ENCODE measurements at places on chromosomes 2 and 18. TPM values are rescaled to one million over a fixed set of nuclear protein-coding genes. Genes with fewer than 3 reads are reported as not detected.

ZNF396 gene
- 3.3 TPM for total RNA-seq

SLC66A2 gene
- 35.8 TPM for total RNA-seq

FBXO41 gene
- total RNA-seq: 0.29 TPM

SLC20A1 gene
- 96.3 TPM for total RNA-seq

OTX1 gene
- total RNA-seq: not detected

SULT6B1 gene
- total RNA-seq: not detected
